ENCODE measurements at places on chromosomes 6 and 20.

DNA sequence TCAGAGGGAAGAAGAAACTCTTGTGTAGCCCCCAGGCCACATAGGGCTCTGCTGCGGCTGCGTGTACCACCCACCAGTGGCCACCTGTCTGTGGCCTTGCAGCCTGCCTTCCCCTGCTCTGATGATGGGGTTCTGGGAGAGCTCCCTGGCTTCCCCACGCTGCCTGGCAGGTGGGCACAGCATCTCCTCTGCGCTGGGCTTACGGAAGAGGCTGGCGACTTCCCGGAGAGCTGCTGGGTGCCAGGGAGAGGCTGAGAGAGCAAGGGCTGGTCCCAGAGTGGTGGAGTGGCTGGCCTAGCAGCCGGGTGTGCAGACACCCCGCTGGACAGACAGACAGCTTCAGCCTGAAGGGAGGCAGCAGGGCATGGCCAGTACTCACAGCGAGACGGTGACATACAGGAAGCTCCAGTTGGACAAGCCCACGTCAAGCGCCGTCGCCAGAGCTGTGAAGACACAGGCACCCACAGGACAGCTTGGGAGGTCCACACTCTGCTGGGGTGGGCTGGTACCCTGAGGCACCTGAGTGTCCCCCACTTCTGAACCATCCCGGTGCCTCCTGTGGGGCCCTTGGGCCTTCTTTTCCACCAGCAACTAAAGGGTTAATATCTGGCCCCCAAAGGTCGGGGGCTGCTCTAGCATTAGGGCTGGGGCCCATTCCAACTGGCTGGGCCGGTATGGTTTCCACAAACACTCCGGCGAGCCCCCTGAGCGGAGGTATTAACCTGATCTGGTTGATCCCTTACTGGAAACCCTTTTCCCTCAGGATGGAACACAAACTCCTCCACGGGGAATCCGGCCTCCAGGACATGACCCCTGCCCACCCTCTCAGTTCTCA is 48.1 kb upstream of the CDH22 start:
- H3K27ac ChIP-seq: no peak overlapping the region
- DNase-seq: no peak

GRCh38 chr6:21198032-21198640 is 395.4 kb upstream of the SOX4 start:
- no peaks in the 10 kb centered on the region for H3K27me3 ChIP-seq
- DNase-seq: no peak
- no peak overlapping the region for H3K27ac ChIP-seq

DNA sequence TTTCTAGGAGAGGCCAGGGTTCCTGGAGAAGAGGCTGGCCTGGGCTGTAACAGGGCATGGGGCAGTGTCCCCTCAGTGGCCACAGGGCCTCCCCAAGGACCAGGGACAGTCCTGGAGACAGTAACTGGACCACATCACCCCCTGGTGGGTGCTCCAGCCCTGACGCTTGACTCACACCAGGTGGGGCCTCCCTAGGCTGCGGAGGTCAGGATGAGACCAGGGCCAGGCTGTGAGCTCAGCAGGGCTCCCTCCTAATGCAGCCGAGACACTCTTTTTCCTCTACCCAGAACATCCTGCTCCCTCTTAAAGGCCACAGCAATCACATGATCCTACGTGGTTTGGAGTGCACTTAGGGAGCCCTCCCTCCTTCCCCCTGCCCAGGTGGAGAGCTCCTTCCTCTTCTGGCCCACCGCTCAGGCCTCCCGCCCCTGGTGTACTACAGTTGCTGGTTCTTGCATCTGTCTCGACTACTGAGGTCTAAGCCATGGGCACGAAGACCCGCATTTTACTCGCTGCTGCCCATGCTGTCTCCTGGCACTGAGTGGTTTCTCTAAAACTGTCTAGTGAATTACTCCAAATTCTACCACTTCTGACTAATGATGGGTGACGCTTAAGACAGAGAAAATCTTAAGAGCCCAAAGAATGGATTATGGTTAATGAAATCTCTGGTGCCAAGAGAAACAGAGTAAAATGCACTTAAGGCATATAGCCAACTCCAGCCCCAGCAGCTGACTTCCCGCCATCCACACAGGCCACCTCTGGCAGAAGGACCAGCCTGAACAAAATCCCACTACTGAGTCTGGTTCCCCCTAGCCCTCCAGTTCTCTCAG is 166.1 kb upstream of the CST7 start:
- H3K4me1 ChIP-seq: peaks cover 27% of the 10 kb centered on the region
- H3K4me3 ChIP-seq: no peak overlapping the region
- no peak for DNase-seq
- no peak overlapping the region for H3K27ac ChIP-seq
- H3K27me3 ChIP-seq: no peaks in the 10 kb centered on the region
- H3K36me3 ChIP-seq: no peaks in the 10 kb centered on the region

DNA sequence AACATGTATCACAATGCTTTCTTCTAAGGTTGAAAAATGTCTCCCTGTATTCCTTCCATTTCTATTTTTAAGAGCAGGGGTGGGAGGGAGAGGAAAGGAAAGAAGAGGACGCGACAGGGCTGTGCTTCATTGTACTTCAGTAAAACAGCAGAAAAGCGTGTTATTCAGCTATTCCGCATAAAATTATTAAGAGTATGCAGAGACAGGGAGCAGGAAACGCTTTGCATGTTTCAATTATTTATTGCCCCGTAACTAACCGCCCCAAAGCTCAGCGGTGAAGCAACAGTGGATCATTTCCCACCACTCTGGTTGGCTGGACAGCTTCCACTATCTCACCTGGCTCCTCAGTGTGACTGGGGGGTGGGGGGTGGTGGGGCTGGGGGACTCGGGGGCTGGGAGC is 188.9 kb downstream of the TTLL2 start:
- no peaks in the 10 kb centered on the region for H3K4me1 ChIP-seq
- no peak overlapping the region for H3K4me3 ChIP-seq
- no peak for DNase-seq
- H3K36me3 ChIP-seq: no peaks in the 10 kb centered on the region
- no peaks in the 10 kb centered on the region for H3K27me3 ChIP-seq

DNA sequence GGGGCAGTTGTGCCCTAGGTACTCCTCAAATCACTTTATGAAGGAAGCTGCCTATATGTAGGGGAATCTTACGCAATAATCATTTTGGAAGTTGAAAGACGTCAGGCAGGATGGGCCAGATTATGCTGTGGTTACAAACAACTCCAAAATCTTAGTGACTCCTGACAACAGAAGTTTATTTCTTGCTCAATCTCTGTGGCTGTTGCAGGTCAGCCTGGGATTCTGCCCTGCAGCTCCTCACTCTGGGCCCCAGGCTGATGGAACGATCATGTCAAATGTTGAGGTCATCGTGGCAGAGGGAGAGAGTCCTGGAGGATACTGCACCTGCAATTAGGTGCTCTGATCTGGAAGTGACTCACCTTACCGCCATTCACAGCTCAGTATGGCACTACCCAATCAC is 88.4 kb downstream of the ZDHHC14 start:
- H3K4me3 ChIP-seq: no peak overlapping the region
- peaks cover 4% of the 10 kb centered on the region for H3K4me1 ChIP-seq
- H3K36me3 ChIP-seq: no peaks in the 10 kb centered on the region
- no peaks in the 10 kb centered on the region for H3K27me3 ChIP-seq

DNA sequence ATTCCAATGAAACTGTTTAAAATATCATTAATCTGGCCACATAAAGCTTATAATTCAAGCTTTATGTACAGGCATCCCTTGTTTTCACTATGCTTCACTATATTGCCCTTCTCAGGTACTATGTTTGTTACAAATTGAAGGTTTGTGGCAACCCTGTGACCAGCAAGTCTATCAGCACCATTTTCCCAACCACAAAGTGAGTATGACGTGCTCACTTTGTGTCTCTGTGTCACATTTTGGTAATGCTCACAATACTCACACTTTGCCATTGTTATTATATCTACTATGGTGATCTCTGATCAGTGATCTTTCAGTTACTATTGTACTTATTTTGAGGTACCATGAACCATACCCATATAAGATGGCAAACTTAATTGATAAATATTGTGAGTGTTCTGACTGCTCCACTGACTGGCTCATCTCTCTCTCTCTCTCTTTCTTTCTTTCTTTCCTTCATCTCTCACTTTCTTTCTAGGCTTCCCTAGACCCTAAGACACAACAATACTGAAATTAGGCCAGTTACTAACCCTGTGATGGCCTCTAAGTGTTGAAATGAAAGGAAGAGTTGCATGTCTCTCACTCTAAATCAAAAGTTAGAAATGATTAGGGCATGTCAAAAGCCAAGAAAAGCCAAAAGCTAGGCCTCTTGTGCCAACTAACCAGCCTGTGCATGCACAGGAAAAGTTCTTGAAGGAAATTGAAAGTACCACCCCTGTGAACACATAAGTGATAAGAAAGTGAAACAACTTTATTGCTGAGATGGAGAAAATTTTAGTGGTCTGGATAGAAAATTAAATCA is 227.9 kb downstream of the BCAS1 start:
- no peaks in the 10 kb centered on the region for H3K36me3 ChIP-seq
- peaks cover 3% of the 10 kb centered on the region for H3K4me1 ChIP-seq
- no peak for DNase-seq

- no peaks in the 10 kb centered on the region for H3K27me3 ChIP-seq
- H3K4me1 ChIP-seq: peaks cover 6% of the 10 kb centered on the region
- no peak overlapping the region for H3K27ac ChIP-seq
- no peak overlapping the region for H3K4me3 ChIP-seq
These were observed 19.8 kb upstream of the TINAG start for GRCh38 chr6:54288474-54288873.

DNA sequence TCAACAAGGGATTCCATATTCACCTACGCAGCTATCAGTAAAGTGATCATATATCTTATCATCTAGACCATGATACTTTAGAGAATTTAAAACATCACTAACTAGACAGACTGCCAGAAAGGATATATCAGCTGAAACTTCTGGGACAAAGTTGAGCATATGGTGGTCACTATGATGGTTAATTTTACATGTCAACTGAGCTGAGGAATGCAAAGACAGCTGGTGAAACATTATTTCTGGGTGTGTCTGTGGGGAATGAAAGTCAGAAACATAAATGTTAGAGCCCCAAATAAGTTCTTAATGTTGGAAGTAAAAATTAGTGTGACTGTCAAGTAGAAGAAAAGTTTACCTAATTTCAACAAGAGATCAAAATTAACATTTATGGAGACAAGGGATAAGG is 440.0 kb upstream of the IRAK1BP1 start:
- H3K4me3 ChIP-seq: no peak overlapping the region
- DNase-seq: no peak
- no peaks in the 10 kb centered on the region for H3K36me3 ChIP-seq
- no peak overlapping the region for H3K27ac ChIP-seq
- H3K4me1 ChIP-seq: no peaks in the 10 kb centered on the region

GRCh38 chr6:36651659-36652379 is 26.7 kb upstream of the CDKN1A start:
- H3K4me3 ChIP-seq: no peak overlapping the region
- peaks cover 8% of the 10 kb centered on the region for H3K4me1 ChIP-seq
- no peak overlapping the region for H3K27ac ChIP-seq
- no peak for DNase-seq
- H3K27me3 ChIP-seq: peaks cover 16% of the 10 kb centered on the region
- no peaks in the 10 kb centered on the region for H3K36me3 ChIP-seq

GRCh38 chr20:62524505-62524911 is 48.7 kb upstream of the GATA5 start:
- no peaks in the 10 kb centered on the region for H3K36me3 ChIP-seq
- no peak overlapping the region for H3K27ac ChIP-seq
- H3K4me3 ChIP-seq: no peak overlapping the region
- peaks cover 1% of the 10 kb centered on the region for H3K4me1 ChIP-seq
- peak; percentile 23 for DNase-seq

- peaks cover 2% of the 10 kb centered on the region for H3K4me1 ChIP-seq
- H3K27me3 ChIP-seq: no peaks in the 10 kb centered on the region
- no peak overlapping the region for H3K4me3 ChIP-seq
- H3K36me3 ChIP-seq: no peaks in the 10 kb centered on the region
These were observed 113.3 kb downstream of the SLC16A10 start for GRCh38 chr6:111200350-111201243.

- H3K27ac ChIP-seq: no peak overlapping the region
- no peak for DNase-seq
- H3K36me3 ChIP-seq: no peaks in the 10 kb centered on the region
- H3K4me3 ChIP-seq: no peak overlapping the region
- H3K27me3 ChIP-seq: peaks cover 3% of the 10 kb centered on the region
- H3K4me1 ChIP-seq: peaks cover 4% of the 10 kb centered on the region
These were observed 57.5 kb downstream of the LIN28B start for GRCh38 chr6:105014448-105014847.

DNA sequence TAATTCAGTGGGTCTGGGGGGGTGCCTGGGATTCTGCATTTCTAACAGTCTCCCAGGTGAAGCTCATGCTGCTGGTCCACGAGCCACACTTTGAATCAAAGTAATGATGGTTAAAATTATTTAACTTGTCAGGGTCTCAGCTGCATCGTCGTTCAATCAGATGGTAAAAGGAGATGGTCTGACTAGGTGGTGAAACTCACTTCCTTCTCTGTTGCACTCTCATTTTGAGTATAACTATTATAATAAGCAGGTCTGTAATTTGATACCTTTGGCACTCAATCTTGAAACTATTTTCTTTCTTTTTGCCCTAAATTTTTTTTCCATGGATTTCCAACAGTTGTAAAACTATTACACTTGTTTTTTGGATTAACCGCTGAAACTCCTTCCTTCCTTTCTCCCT is 292.5 kb downstream of the FARS2 start:
- no peak overlapping the region for H3K27ac ChIP-seq
- H3K36me3 ChIP-seq: no peaks in the 10 kb centered on the region
- H3K27me3 ChIP-seq: no peaks in the 10 kb centered on the region
- no peak overlapping the region for H3K4me3 ChIP-seq
- DNase-seq: no peak

- H3K27me3 ChIP-seq: no peaks in the 10 kb centered on the region
- H3K27ac ChIP-seq: no peak overlapping the region
- no peaks in the 10 kb centered on the region for H3K36me3 ChIP-seq
These were observed 110.7 kb downstream of the UTRN start for GRCh38 chr6:144395826-144396225.

GRCh38 chr6:130725551-130725950 is 101.7 kb upstream of the SMLR1 start:
- no peaks in the 10 kb centered on the region for H3K36me3 ChIP-seq
- H3K27ac ChIP-seq: no peak overlapping the region
- H3K27me3 ChIP-seq: no peaks in the 10 kb centered on the region
- no peak overlapping the region for H3K4me3 ChIP-seq
- no peaks in the 10 kb centered on the region for H3K4me1 ChIP-seq
- DNase-seq: no peak

Data from mesenchymal stem cell (in vitro differentiated cells and primary cell).